ENCODE measurements at places on chromosomes 1 and 21.

- DNase-seq, result no peak
These were observed 455.6 kb upstream of the ADGRL2 start for GRCh38 chr1:81345110-81345509.

DNA sequence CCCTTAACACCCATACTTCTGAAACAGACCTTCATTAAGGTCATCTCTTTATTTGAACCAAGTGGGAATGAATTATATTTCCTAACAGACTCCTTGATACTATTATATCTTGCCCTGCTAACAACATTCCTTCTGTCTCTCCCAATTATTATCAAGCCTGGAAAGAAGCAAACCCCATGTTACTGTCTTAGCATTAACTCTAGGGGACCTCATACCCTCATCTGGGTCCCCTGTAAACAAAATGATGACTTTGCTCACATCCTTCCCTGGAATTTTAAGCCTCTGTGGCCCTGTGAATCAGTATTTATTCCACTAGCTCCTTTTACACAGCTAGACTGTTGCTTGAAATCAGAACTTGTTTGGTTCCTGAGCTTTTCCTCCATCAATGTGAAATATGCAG is 38.3 kb upstream of the BCL10 start:
- DNase-seq, result no peak

GRCh38 chr1:154749078-154749760 is 120.9 kb downstream of the KCNN3 start:
- DNase-seq, result peak; percentile 33

DNA sequence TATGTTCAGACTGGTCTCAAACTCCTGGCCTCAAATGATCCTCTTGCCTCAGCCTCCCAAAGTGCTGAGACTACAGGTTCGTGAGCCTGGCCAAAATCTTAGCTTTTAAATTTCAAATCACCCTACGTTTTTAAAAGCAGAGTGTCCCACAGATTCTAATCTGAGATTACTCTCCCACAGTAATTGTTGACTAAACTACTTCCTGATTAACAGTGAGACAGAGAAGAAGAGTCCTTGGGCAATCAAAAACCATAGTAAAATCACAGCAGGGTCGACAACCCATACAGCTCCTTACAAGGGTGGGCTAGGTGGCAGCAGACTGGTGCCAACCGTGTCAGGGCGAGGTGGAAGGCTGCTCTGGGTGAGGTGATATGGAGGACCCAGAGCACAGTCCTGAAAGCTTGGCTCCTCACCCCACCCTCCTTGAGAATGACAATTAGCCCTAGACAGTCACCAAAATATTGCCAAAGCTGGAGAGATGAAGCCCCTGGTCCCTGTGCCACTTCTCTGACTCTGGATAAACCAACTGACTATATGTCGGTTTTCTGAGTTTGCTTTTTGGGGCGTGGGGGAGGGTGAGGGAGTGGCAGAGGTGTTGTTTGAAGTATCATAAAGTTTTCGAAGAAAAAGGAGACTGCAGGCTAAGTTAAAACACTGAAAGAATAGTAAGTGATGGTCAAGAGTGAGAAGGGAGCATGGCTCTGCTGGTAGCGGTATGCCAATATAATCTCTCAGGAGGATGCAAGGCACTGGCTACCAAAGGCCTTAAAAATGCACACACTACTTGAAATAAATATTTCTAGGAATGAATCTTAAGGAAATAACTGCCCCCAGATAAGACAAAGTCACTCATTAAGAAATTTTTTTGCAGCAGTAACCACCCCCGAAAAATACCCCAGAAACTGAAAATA is 86.8 kb downstream of the SLC45A1 start:
- no peak for DNase-seq

DNA sequence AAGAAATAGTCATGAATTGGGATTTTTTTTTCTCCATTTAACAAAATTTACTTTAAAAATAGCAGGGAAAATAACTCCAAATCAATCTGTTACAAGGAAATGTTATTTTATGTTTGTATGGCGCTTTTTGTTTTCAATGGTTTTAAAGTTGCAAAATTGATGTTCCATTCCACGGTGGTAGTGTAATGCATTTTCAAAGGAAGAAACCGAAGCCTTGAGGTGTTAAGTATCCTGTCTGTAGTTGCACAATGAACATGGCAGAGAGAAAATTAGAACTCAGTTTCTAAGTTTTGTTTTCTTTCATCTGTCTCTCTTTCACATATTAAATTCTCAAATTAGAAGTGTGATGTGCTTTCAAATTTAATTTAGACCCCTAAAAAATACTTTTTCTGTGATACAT is 841.8 kb downstream of the USP25 start:
- DNase-seq, result no peak

DNA sequence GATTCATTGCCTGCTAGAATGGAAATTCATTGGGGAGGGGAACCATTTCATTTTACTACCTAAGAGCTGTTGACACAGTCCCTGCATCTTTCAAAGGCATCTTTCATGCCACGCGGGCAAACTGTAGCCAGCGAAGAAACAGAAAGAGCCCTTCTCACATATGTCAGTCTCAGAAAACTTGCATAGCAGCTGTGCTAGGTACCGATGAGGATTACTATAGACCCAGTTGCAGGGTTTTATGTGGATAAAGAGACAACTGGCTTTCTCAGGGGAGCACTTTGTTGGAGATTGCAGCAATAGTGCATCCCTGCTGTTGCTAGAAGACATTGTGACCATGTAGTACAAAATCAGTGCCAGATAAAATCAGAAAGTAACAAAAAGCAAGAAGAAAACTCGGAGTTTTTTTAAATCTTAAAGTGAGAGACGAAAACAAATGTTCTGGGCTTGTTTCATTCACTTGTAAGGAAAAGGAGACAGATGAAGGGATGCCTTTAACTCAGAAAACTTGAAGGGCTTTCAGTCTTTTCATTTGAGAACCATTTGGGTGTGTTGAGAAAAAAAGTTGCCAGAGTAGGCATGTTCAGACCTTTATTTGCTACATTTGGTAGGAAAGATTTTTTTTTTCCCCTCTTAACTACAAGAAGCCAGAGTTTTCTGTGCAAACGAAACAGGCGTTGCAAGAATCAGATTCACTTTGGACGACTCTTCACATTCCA is 804.1 kb downstream of the USP25 start:
- no peak for DNase-seq

DNA sequence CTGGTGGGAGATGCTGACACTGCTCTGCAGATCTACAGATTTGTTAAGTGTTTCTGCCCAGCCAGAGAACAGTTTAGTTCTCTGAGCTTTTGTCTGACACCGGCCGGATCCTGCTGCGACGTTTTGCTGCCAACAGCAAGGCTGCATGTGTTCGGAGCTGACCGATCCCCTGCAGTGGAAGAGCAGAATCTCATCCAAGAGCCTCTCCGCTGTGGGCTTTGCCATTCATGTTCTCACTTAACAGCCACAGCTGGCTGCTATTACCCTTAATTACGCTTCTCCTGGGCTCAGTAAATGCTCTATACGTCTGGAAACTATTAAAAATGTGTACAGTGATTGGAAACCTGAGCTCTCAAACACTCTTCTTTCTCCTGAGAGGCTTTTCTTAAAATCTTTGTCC is 105.3 kb downstream of the BCAR3 start:
- DNase-seq, result no peak

All from HuH-7 (cell line).